Immature natural killer cell (primary cell): ENCODE measurements at places on chromosomes 5 and 9. TPM values are rescaled to one million over a fixed set of nuclear protein-coding genes. Genes with fewer than 3 reads are reported as not detected.

- no peaks in the 10 kb centered on the region for H3K4me1 ChIP-seq
- no peak for DNase-seq
- H3K4me3 ChIP-seq = no peak overlapping the region
- H3K27ac ChIP-seq = no peak overlapping the region
Measured at GRCh38 chr5:17276445-17276844, 59.0 kb downstream of the BASP1 start.

- no peak for DNase-seq
- H3K36me3 ChIP-seq = no peaks in the 10 kb centered on the region
- no peak overlapping the region for H3K27ac ChIP-seq
- H3K27me3 ChIP-seq = peaks cover 2% of the 10 kb centered on the region
Measured at GRCh38 chr5:6432206-6432605, 16.5 kb upstream of the UBE2QL1 start.

- H3K36me3 ChIP-seq = no peaks in the 10 kb centered on the region
- H3K27me3 ChIP-seq = peaks cover 3% of the 10 kb centered on the region
- H3K27ac ChIP-seq = no peak overlapping the region
- no peak overlapping the region for H3K4me3 ChIP-seq
- H3K4me1 ChIP-seq = peaks cover 10% of the 10 kb centered on the region
Measured at GRCh38 chr9:106972082-106972481, 109.1 kb downstream of the ZNF462 start.

- no peak overlapping the region for H3K27ac ChIP-seq
- H3K27me3 ChIP-seq = no peaks in the 10 kb centered on the region
- H3K4me3 ChIP-seq = no peak overlapping the region
Measured at GRCh38 chr5:126656401-126657007, 55.8 kb downstream of the PHAX start.

- no peaks in the 10 kb centered on the region for H3K4me1 ChIP-seq
- H3K4me3 ChIP-seq = no peak overlapping the region
- H3K27me3 ChIP-seq = peaks cover 1% of the 10 kb centered on the region
- DNase-seq = no peak
- H3K27ac ChIP-seq = no peak overlapping the region
Measured at GRCh38 chr9:118414676-118415075, 710.5 kb downstream of the TLR4 start.

DNA sequence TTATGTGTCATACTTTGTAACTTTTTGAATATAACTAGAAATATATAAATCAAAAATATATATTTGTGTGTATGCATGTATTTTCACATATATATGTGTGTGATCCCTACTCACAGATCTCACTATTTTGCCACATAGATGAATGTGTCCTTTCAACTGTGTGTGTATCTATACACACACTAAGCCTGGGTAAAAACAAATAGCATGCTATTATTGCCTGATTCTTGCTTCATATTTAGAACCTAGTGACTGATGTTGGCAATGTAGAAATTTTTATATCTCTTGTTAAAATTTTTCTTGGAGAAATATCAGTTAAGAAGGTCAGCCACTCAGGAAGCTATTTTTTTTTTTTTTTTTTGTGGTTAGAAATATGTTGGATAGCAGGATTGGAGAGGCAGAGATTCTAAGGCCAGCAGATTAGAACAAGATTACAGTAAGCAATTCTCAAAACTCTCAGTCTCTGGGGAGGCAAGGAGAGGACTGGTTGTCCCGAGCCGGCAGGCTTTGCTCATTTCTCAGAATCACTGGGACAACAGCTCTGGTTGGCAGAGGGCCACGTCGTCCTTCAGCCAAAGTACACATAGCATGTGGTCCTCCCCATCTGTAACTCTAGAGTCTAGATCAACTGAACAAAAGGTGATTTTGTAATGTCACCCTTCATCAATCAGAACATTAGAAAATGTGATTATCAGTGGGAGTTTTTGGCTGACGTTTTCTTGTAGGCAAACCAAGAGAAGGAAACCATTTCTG is 19.7 kb downstream of the C6 start:
- no peaks in the 10 kb centered on the region for H3K4me1 ChIP-seq
- no peak overlapping the region for H3K4me3 ChIP-seq
- H3K27ac ChIP-seq = no peak overlapping the region

DNA sequence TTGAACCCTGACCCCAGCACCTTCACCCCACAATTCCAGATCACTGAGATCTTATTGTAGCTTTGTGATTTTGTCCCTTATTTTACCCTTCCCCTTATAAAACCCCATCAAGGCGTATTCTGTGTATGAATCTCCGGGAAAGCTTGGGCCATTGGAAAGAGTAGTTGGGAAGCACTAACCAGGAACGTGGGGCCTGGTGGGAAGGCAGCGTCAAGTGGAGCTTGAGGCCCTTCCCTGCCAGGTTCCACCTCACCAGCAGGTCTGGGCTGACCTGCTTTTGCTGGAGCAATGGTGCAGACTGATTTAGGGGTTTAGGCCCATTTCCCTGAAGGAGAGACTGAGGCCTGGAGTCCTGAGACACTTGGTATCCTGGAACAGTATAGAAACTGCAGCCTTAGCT is 9.3 kb downstream of the PHF2 start:
- DNase-seq = no peak
- H3K4me1 ChIP-seq = peaks cover 32% of the 10 kb centered on the region
- H3K4me3 ChIP-seq = no peak overlapping the region
- no peaks in the 10 kb centered on the region for H3K27me3 ChIP-seq
- H3K36me3 ChIP-seq = no peaks in the 10 kb centered on the region

The SARDH gene
- polyA plus RNA-seq = 6.8 TPM

The OTP gene
- not detected for polyA plus RNA-seq

The TTC39B gene
- 7.9 TPM for polyA plus RNA-seq

The SHISAL2B gene
- not detected for polyA plus RNA-seq
